ENCODE measurements at places on chromosomes 6 and 20.

- no peak for DNase-seq
Observed at GRCh38 chr20:37776049-37776448, 82.2 kb downstream of the CTNNBL1 start.

DNA sequence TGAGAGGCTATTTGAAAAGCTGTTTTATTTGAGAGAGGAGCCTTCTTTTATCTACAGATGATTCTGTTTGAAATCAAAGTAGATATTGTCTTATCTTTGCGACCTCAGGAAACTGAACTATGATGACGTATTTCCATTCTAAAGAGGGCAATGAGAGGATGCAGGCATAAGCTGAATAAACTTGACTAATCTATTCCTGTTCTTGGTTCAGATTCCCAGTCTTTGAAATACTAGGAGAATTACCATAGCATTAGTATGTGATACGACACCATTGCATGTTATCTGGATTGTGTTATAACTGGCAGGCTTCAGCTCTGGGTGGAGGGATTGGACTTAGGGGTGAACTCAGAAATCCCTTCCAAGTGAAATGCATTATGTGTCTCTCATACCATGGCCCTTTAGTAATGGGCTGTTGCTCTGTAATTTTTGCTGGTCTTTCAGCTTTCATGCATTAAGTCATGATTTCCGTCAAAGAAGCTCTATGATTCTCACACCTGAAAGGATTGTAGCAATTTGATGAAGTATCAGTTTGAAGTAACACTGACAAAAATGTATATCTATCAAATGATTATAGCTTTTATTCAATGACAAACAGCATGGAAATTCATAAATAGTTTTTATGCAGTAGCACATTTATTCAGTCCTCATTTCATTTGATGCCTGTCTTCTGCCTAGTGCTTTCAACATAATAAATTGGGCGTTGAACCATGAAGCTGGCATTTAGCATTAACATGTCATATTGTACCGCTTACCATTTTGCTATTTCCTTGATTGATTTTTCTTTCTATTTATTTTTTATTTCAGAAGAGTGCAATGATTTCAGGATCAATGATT is 138.4 kb upstream of the SPACA1 start:
- DNase-seq: no peak

DNA sequence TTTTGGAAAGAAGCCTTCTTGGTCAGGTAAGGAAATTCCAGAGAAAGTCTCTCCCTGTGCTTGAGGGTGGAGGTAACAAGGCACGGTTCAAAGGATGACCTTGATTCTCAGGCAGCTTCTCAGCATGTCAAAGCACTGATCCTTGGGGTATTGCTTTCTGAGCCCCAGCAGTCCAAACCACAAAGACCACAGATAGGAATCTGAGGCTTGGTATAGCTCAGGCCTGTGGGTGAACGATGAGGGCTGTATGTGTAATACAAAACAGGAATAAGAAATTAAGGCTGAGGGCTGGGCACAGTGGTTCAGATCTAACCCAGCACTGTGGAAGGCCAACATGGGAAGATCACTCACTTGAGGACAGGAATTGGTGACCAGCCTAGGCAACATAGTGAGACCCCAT is 70.2 kb upstream of the SLC22A1 start:
- no peak for DNase-seq

DNA sequence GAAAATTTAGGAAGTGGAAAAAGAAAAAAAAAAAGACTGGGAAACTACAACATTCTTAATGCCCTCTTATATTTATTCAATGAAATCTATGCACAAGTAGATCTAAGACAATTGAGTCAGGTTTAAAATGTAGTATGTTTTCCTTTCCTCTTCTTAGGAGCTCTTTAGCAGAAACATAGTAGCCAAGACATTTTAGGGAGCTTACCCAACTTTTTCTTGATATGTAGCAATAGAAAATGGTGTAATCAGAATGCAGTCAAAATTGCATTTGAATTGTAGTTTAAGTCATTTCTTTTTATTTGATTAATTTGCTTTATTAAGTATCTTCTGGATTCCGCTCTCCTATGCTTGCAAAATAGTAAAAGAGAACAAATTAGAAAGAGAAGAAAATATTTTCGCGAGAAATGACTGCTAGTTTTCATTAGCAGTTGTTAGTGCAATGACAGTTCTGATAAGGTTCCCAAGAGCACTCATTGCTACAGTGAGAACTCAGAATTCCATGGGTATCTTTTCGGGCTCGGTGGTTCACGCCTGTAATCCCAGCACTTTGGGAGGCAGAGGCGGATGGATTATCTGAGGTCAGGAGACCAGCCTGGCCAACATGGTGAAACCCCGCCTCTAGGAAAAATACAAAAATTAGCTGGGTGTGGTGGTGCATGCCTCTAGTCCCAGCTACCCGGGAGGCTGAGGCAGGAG is 52.2 kb downstream of the JARID2 start:
- DNase-seq: no peak

DNA sequence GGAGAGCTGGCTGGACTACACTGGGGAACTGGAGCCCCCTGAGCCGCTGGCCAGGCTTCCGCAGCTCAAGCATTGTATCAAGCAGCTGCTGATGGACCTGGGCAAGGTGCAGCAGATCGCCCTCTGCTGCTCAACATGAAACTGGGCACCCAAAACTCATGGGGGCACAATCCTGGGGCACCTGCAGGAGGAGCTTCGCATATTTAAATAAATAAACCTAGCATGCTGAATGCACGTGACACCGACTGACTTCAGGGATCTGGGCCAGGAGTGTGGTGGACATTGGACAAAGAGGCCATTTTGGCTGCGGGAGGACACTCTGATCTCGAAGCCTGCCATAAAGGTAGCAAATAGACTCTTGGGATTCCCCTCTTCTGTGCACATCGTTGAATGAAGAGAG is 6.8 kb downstream of the SCAND1 start:
- peak; percentile 41 for DNase-seq

GRCh38 chr6:121885399-121886152 is 450.1 kb downstream of the GJA1 start:
- DNase-seq: no peak

GRCh38 chr20:22452442-22453011 is 131.8 kb downstream of the FOXA2 start:
- DNase-seq: peak; percentile 56

DNA sequence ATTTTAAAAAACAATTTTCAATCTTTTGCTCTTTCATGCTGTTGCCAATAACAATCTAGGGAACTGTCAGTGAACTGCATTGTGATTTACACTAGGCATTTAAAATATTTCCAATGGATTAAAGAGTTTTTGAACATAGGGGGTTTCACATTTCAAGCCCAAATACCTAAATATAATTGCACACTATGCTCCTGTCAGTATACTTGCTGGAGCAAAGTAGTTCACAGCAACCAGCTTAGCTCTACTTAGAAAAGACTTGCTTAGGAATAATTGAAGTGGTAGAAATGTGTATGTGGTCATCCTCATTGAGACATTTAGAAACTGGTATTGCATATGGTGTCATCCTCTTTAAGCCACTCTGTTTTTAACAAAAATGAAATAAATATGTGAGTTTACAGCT is 41.7 kb upstream of the REV3L start:
- DNase-seq: no peak

- DNase-seq: no peak
Observed at GRCh38 chr6:37630281-37630799, 67.3 kb downstream of the MDGA1 start.

DNA sequence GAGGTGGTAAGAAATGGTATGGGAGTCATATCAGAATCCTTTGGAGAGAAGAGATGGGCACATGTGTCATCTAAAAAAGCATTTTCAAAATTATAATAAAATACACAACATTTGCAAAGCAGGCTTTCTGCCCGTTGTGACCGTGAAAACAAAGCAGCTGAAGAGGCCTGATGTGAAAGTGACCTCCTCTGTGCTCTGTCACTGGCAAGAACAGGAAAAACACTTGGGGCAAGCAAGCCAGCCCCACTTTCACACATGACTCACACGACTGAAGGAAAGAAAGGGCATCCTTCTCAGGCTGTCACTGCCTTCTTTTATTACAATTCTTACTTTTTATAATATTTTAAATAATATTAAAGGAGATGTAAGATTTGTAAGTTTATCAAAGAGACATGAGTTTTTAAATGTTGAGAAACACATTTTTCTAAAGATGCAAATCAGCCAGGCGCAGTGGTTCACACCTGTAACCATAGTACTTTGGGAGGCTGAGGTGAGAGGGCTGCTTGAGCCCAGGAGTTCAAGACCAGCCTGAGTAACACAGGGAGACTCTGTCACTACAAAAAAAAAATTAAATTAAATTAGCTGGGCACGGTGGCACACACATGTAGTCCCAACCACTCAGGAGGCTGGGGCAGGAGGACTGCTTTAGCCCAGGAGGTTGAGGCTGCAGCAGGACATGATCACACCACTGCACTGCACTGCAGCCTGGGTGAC is 143.7 kb downstream of the BTBD9 start:
- no peak for DNase-seq

DNA sequence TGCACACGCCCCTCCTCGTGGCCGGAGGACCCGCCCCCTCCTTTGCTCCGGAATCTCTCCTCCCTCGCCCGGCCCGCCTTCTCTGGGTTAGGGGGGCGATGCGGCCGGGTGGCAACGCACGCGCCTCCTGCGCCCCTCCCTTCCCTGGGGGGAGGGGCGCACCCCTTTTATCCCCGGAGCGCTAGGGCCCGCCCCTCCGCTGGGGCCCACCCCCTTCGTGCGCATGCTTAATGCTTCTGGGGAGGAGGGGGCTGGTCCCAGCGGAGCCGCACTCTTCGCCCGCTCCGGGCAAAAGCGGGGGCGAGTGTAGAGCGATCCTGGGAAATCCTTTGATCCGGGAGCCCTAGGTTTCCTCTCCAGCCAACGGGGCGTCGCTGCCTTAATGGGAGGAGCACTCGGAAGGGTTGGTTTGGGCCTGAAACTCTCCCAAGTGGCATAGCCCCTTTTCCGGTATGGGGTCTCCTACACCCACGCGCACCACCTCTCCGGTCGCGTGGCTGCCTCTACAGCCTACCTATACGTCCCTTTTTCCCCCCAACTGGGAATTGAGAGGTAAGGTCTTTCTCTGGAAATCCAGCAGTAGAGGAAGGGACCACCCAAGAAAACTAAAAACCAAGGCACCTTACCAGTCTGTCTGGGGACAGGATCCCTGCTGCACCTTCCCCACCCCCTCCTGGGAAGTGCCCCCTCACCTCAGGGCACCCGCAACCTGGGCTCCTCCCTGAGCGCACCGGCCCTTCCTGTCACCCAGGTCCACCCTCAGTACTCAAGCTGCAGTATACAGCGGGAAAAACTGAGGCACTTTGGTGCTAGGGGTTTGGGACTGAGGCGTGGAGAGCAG is 2.1 kb downstream of the SOX12 start:
- DNase-seq: peak; percentile 93

GRCh38 chr6:15623276-15624116 is 39.3 kb downstream of the DTNBP1 start:
- DNase-seq: no peak

DNA sequence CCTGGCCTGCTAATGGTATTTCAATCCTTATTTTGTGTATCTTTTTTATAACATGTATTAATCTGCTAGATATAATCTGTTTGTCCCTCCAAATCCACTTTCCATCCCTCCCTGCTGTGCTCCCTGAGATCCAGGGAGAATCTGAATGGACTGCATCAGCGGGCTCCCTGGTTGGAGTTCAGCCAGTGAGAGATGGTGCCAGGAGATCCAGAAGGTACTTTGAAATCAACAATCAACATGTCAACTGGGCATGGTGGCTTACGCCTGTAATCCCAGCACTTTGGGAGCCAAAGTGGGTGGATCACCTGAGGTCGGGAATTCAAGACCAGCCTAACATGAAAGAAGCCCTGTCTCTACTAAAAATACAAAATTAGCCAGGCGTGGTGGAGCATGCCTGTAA is 4.4 kb downstream of the ATF6B start:
- DNase-seq: no peak

- no peak for DNase-seq
Observed at GRCh38 chr6:137117581-137117980, 55.9 kb downstream of the IL22RA2 start.

DNA sequence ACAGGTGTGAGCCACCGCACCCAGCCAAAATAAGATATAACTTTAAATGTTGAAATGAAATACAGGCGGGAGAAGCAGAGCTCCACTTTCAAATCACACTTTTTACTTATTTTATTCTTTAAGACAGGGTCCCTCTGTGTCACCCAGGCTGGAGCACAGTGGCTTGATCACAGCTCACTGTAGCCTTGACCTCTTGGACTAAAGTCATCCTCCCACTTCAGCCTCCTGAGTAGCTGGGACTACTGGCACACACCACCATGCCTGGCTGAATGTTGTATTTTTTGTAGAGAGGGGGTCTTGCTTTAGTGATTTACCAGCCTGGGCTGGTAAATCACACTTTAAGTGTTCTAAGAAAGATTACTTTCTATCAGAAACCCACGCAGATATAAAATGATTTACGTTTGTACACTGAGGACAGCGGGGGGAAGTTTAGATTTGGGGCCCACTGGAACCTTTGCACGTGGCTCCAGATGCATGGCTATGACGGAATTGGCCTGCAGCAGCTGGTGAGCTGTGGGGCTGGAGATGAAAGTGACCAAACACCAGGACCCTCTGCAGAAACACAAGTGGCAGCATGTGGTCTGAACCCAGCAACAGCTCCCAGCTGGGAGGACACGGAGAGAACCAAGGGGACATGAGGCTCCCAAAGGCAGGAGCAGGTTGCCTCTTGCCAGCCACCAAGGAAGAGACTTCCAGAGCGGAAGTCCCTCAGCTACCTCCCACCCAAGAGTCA is 26.4 kb upstream of the TLDC2 start:
- no peak for DNase-seq

DNA sequence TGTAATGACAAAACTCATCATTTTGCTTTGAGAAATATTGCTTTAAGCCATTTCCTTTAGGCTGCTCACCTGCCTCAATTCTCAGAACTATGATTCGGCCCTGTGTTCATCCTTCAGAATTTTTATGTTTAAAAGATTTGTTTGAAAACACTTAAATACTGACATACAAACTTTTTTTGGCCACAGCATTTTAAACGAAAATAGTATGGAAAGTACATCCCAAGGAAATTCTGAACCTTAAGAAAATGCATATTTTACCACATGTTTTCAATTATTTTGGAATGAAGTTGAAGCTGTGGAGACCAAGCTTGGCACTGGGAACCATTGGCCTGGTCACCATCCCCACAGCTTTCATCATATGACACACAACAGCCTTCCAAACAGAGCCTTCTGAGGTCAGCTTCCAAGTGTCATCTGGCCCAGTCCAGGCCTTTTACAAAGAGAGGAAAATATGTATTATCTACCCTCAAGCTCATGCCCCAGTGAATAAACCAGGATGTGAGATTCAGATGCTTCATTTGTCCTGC is 83.3 kb downstream of the SOD2 start:
- DNase-seq: no peak

DNA sequence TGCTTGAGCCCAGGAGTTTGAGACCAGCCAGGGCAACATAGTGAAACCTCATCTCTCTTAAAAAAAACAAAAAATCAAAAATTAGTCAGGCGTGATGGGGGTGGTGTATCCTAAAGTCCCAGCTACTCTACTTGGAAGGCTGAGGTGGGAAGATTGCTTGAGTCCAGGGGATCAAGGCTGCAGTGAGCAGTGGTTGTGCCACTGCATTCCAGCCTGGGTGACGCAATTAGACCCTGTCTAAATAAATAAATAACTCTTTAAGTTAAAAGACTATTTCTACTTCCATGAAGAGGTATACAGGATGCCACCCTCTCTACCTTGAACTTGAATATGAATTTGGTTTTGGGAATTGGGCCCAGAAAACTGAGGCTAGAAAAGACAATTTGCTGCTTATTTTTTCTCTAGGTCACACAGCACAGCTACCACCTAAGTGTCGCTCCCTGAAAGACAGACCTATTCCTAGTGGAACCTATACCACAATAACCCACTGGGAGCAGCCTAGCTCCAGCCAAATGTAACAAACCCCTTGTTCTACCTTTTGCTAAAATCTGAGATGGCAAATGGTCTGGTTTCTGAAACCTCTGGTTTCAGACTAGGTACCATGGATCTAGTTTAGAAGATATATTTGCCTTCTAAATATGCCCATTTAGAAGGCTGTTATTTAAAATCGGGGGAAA is 35.2 kb downstream of the HMGCLL1 start:
- no peak for DNase-seq
